ENCODE measurements at places on chromosomes 3 and 15.

GRCh38 chr3:112095731-112096130 is 9.5 kb downstream of the C3orf52 start:
- DNase-seq: no peak

DNA sequence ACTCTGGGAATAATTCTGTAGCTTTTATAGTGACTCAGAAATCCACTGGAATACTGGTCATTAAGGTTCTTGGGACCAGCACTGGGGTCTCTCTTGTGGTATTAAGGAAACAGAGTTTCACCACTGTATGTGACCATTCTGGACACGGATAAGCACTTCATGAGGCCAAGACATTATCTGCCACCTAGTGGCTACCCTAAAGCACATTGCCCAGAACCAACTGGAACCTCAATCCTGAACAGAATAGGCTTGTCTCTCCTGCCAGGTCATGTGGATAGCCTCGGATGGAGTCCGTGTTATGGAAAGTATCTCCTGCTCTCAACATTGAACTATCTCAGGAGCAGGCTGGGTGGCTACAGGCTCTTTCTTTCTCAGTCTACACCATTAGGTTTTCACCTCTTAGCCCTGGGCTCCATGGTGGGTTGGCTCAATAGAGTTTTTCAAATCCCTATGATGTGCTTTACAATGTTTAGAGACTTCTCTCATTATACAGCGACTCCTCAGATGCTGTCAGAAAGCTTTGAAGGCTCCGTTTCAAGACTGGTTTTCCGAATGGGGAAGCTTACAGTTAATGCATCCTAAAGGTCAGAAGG is 167.6 kb upstream of the ST8SIA2 start:
- peak; percentile 1 for DNase-seq

DNA sequence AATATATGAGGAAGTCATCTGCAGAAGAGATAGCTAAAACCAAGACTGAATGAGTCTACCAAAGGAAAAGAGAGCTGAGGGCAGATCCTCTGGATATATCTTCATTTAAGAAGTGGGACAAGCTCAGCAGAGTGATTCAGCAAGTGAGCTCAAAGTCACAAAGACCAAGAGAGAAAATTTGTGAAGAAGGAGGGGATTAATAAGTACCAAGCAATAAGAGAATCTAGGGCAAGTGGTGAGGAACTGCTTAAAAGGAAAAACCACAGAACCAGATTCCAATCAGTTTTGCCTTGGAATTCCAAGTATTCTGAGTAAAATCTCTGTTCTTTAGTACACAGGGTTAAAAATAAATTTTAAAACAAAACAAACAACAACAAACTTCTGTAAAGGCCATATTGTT is 3.6 kb downstream of the EHHADH start:
- no peak for DNase-seq

DNA sequence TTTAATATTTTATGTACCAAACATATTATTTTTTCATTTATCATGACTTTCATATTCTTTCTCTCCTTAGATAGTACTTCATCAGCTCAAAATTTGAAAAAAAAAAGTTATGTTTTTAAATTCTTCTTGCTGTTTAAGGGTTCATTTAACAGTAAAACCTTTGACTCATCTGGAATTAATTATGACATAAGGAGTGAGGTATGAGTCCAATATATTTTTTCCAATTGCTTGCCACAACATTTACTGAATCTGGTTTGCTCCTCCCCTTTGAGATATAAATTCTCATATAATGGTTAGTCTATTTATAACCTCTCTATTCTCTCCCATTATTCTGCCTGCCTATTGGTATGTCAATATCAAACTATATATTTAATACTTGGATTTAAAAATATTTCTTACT is 387.8 kb downstream of the TUSC7 start:
- no peak for DNase-seq

DNA sequence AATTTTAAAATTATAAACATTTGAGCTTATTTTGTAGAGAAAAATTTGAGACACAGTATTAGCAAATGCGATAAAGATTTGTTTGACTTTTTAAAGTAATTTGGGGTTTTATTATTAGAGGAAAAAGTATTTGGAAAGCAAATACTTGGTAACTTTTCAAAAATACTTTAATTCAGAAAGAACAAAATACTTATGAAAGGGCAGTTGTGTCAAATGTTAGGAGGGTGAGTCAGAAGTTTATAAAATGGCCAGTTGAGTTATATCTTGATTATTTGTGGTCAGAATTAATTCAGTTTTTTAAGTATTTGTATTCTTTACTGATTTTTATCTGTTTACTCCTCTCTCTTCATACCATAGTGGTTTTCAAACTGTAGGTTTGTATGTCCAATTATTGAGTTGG is 12.1 kb downstream of the LACTB start:
- DNase-seq: no peak

DNA sequence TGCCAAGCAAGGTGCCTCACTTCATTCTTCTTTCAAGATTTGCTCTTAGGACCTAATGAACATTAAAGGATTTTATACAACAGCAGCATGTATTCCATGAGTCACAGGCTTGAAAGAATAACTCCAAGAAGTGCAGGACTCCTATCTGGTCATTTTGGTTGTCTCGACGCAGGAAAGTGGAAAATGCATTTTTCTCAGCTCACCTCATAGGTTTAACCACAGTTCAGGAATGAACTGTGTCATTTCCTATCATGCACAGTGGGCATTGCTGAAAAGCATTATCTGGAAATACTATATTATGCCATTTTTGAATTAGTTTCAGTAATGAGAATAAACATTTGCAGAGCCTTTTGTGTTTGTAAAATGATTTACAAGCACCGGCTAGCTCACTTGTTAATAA is 98.7 kb upstream of the BFSP2 start:
- no peak for DNase-seq

GRCh38 chr15:63226155-63226883 is 36.9 kb downstream of the RAB8B start:
- no peak for DNase-seq
